ENCODE measurements at places on chromosomes 2 and 18.

DNA sequence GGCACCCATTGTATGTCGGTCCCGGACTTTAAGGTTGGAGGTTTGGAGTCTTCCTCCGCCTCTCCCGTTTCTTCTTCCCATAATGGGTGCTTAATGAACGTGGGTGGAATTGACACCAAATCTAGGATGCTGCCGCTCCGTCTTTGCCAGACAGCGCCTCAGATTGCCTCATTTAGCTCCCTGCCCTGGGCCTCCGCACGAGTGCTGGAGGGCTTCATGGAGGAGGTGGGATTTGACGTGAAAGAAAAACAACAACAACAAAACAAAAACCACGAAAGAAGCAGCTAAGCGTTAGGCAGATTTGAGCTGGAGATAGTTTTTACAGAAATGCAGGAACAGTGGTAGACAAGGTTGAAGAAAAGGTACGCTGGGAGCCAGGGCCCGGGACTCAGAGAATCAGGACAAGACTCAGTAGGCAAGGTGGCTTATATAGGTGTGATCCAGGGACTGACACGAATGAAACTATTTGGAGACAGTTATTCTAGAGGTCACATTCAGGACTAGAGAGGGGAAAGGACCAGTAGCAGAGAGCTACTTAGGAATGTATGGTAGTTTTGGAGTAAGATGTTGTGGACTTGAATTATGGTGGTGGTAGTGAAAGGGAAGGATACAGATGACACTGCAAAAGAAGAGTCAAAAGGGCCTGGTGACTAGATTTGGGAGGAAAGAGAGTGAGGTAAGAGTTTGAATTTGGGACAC, 605 bp downstream of the ZNF2 start:
- DNase-seq, result no peak

DNA sequence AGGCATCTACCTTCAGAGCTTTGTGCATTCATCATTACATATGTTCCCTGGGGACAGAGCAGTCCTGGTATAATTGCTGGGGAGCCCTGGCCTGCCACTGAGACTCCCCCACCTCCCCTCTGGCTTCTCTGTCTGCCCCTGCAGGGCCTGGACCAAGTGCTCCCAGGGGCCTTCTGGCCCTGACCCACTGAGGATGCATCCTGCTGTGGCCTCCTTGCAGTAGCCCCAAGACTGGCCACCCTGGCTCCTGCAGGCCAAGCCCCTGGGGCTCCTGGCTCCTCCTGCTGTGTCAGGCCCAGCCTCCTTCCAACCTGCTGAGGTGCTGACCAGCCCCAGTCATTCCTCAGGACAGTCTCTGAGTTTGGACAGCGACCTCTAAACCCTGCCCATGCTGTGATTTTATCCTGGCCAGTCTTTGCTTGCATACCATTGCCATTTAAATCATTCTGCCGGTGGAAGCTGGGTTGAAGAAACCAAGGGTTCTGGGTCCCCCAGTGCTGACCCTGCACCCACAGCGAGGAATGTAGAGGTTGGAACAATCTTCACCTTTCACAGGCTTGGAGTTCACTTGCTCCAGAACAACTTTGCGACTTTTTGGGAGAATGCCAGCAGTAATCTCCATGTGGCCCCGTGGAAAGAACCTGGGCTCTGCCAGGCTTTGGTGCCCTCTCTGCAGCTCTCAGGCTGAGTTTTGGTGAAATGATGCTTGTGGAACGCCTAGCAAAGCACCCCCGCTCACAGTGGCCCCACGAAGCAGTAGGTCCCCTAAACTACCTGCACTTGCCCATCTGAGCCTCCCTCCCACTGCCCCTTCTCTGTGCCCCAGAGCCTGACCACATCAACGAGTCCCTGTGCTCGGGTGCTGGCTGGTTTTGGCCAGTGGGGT, 167.3 kb upstream of the GLI2 start:
- no peak for DNase-seq

- no peak for DNase-seq
Observed at GRCh38 chr2:140351692-140352091, 1571.5 kb upstream of the NXPH2 start.

GRCh38 chr2:6024784-6025183, 332.6 kb downstream of the SOX11 start:
- DNase-seq, result no peak

DNA sequence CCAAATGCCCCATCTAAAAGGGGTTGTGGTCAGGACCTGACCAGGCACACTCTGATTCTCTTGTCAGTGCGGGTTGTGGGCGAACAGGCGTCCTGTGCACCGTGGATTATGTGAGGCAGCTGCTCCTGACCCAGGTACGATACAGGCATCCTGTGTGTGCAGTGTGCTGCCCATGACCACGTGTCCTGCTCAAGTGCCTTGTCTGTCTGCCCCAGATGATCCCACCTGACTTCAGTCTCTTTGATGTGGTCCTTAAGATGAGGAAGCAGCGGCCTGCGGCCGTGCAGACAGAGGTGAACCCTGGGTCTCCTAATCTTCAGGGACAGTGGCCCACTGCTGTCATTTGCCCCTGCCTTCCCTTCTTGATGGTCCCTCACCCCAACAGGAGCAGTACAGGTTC, 14.6 kb downstream of the PTPN18 start:
- DNase-seq, result no peak

- DNase-seq, result no peak
Observed at GRCh38 chr2:86031151-86031550, 74.5 kb downstream of the POLR1A start.

GRCh38 chr2:67950919-67951318, 111.9 kb downstream of the C1D start:
- DNase-seq, result no peak

GRCh38 chr2:200350850-200351285, 44.4 kb downstream of the SPATS2L start:
- no peak for DNase-seq

DNA sequence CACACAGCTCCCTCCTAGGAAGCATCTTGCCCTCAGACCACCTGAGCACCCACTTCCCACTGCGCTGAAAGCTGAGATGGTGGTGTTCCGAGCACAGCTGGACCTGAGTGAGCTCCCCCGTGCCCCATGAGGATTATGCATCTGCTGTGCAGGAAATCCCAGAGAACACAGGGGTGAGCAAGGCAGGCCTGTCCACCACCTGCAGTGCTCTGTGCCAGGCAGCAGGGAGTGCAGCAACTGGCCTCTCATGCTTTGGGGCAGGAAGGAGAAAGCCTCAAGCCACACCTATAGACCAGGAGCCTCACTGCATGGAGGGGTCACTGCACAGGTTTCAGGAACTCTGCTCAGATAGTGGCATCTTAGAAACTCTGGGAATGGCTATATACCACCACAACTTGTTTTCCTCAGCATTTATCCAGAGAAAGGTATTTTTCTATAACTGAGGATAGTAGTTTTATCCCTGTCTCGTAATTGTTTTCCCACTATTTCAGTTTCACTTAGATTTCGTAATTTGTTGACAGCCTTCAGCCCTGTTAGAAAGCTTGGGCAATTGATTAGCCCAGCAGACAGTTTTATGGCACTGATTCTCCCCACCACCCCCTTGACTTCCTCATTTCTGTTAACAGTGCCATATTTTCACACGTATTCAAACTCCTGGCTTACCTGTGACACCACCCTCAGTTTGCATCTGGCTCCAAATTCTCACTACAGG, 144.3 kb upstream of the DAPL1 start:
- no peak for DNase-seq

DNA sequence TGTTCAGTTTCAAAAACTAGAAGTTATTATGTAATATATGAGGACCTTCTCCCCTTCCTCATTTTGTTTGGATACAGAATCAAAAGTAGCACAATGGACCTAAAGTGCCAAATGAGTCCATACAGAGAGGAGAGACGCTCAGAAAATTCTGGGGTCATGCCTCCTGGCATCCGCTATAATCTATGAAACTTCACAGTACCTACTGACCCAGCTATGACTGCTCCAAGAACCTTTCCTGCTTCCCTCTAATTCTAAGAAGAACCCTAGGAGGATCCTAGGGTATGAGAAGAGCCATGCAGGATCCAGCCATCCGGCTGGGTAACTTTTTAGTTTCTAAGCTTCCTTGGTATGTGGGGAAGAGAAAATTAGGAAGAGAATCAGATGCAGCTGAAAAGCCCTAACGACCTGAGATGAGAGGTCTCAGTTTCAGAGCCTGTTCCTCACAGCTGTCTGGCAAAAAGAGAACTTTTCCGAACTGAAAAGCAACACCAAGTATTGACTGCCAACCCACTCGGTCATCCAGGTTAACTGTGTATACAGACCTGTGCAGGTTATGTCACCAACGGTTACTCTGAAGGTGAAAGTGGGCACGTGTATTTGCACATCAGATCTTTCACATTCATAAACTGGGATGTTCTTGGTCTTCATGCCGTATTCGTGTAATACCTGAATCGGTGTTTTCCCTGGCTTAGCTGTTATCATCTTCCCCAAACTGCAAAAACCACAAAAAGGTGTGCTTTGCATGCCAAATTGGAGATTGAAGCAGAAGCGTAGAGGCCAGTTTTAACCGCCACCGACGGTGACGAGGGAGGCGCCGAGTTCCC, 1.1 kb downstream of the PRKRA start:
- DNase-seq, result no peak

- DNase-seq, result no peak
Observed at GRCh38 chr2:56456791-56457190, 273.0 kb downstream of the CCDC85A start.

Data from smooth muscle cell of the brain vasculature (primary cell).